Renal cortex interstitium (tissue), 15 donors: ENCODE measurements at places on chromosomes 6 and 20. TPM values are rescaled to one million over a fixed set of nuclear protein-coding genes. Genes with fewer than 3 reads are reported as not detected.

The CABLES2 gene
- 13.7 TPM for polyA plus RNA-seq

DNA sequence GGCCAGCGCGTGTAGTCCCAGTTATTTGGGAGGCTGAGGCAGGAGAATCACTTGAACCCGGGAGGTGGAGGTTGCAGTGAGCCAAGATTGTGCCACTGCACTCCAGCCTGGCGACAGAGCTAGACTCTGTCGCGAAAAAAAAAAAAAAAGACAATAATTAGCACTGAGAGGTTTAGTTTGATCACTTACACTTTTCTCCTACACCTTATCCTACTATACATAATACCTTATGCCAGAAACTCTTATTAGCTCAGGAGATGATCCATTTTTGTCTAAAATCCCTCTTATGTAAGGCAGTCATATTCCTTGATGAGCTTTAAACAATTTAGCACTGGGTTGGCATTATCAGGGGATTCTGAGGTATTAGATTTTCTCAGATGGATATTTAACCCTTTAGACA is 3.6 kb upstream of the MTFR2 start:
- DNase-seq, result no peak

GRCh38 chr20:25695532-25696370 is 902 bp downstream of the ZNF337 start:
- no peak for DNase-seq

DNA sequence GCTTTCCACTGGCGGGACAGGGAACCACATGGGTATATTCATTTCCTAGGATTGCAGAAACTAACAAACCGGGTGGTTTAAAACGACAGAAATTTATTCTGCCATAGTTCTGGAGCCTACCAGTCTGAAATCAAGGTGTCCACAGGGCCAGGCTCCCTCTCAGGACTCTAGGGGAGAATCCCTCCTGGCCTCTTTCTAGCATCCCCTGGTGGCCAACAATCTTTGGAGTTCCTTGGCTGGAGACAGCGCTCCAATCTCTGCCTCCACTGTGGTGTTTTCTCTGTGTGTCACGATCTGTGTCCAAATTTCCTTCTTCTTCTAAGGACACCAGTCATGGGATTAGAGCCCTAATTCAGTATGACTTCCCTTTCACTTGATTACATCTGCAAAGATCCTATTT is 95.0 kb downstream of the SCML4 start:
- DNase-seq, result no peak

DNA sequence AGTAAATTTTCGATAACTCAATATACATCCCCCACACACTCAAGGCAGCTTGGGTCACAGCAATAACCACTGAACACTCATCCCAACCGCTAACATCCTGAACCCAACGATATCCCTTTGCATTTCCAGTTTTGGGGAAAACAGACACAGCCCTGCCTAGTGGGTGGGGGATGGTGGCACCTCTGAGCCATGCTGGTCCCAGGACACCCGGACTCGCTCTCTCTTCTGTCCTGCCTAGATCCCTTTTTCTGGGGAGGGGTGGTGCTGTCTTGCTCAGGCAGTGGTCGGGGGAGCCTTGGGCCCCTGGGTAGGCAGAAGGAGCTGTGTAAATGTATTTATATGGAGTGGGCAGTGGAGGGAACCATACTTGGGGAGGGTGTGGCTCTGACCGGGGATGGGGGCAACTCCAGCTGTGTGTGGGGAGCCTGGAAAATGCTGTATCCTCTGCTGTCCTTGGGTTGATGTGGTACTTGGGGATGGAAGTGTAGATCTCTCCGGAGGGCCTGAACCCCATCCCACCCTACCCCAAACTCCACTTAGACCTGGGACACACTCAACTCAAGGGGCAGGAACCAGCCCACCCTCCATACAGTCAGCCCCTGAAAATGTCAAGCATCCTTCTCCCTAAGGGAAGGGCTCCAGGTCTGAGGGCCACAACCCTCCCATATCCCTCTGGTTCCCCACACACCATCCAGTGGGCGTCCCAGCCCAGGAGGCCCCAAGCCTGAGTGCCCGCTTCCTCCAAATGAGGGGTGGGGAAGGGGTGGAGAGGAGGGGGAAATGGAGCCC is 23.7 kb upstream of the SLC22A7 start:
- DNase-seq, result no peak

The PBX2 gene
- 193 TPM for polyA plus RNA-seq

DNA sequence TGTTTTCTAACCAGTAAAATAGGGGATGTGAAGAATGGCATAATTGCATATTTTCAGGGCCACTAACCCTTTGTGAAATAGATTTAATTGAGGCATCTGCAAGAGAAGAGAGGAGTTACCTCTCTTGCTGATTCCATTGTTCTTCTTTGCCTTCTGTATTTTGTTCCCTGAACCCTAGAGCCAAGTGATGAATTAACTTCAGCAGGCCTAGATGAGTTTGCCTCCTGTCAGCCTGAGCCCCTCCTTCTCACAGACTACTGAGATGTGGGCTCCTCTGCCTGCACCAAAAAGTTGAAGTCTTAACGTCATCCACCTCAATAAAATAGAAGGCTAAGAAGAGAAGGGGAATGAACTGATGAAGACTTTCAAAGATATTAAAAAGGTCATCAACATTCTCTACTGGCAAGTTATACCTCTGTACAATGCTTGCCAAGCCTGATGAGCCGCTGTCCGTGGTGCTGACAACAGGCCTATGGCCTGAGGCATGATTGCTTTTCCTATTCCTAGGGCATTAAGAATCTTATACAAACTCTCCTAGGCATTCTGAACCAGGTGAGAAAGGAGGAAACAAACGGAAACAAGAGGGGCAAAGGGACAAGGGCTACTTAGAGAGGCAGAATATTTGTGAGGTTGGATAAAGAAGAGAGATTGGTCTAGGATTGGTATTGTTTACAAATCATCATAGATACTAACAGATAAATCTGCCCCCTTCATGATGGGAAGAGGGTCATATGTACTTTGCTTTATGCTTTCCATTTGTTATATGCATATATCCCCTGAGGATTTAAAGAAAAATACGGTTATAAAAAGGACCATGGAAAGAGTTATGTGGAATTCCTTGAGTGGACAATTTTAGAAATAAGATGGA is 46.8 kb downstream of the CD24 start:
- DNase-seq, result no peak

DNA sequence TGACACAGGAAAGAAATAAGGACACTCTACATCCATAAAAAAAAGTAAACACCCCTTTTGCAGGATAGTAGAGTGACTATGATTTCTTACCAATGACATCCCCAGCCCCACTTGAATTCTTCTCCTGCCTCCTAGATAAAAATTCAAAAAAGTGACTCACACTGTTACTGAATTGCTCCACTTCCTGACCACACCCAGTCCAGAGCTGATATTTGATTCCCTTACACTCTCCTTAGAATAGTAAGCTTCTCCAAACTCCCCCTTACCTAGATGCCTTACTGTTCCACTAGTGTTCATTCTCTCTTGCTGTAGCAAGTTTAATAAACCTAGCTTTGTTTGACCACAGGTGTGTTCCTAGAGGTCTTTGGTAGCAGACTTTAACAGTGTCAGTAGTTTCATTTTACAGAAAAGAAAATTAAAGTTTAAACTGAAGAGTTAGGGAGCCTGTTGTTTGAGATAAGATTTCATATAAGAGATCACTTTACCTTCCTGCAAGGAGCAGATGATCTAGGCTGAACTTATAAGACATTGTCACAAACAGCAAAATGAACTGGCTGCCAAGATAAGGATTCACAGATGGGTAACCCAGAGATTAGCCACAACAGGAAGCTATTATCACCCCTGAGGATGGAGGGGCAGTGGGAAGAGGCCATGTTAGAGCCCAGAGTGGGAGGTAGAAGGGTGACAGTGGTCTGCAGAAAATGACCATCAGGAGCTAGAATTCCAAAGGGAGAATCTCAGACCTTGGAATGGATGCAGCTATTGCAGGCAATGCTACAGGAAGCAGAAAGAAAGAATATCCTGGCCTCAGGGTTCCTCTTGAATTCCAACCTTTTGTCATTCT is 28.4 kb upstream of the BTN3A2 start:
- no peak for DNase-seq

The ECT2L gene
- 0.20 TPM for polyA plus RNA-seq

DNA sequence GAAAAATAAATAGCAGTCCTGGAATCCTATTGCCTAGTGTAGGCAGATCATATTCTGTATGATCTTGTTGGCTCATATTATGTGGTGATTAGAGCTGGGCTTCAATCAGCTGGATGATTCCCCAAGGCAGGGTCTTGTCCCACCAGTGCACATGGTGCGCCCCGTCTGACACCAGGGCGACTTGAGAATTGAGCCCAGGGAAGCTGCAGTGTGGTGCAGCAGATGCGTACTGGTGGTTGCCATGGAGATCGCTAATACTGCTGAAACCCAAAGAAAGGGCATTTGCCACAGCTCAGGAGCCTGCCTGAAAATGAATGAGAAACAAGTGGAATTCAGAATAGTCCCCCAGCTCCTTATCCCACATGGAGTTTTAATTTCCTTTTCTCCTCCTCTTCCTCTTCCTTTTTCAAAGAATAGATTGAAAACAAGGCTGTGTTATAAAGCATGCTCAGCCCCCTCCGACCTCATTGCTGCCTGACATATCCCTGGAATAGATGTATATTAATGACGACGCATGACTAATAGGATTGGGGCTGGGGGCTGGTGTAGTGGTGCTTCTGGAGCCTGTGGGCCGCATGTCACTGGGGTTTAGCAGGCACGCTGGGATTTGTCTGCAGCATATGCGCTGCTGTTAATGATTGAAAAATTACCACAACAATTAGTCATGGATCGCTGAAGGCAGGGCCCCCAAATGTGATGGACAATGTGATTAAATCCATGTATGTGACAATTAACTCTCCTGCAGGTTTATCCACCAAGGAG is 210.5 kb downstream of the FARS2 start:
- DNase-seq, result no peak

DNA sequence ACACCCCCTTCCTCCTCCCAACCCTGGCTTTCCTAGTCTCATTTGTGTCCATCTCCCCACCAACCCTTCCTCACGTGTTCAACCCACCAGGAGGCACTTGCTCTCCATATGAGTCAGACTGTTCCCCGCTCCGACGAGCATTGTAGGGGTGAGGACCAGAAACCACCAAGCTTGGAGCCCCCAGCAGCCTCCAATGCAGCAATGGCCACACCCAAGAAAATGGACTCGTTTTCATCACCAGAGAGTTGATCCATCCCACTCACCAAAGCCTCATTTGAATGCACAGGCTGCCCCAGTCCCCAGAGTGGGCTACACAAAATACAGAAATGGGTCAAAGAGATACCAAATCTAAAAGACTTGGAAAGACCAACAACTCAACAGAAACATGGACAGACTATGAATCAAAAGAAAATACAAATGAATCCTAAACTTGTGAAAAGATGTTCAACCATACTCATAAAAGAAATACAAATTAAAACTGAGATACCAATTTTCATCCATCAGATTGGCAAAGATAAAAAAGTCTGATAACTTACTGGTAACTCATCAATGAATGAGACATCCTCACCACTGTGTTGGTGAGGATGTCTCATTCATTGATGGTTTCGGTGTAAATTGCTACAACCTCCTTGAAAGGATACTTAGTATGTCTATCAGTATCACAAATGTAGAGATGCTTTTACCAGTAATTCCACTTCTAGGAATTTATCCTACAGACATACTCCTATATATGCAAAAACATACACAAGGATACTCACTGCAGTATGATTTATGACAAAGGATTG is 68.1 kb downstream of the TRERF1 start:
- no peak for DNase-seq

DNA sequence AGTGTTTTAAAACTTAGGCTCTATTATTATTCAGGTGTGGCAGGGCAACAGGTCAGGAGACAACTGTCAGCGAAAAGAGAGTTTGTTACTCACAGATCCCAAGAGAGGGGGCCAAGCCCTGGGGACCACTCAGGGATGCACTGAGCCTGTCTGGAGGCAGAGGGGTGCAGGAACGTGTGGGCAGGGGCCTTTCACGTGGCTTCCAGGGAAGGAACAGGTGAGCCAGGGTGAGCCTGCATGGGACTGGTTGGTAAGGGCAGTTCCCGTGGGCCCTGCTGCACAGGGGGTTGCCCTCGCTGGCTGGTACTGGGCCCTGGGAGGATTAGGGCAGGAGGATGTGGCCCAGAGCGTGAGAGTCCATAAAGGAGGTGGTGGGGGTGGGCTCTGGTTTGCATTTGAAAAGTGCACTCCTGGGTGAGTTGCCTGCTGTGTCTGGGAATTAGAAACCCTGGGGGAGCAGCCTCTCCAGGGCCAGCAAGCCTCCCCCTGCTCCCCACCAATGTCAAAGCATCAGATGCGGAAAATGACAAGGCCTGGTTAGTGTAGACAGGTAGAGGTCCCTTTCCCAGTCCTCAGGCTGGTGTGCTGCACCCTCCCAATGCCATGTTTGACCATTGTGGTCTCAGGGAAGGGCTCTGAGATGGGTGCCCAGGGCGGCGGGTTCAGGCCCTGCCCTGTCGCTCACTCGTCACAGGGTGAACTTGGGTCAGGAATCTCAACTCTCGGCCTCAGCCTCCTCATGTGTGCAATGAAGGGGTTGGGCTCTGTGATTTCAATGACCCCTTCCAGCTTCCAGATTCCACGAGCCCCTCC is 127.4 kb upstream of the RPS6KA2 start:
- no peak for DNase-seq

DNA sequence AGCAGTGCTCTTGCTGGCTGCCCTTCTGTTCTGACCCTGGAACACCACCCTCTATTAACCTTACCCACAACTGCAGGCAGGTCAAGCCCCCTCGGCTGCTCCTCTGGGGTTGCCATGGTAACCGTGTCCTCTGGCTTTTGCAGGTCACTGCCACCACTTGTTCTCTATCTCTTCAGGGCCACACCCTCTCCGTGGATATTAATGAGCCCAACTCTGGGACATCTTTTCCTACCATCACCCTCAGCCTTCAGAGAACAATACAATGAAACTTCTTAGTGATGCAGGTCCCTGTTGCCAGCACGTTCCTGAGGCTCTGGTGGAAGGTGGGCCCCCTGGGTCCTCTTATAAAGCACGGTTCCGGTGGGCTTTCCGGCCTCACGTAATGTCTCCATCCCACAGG is 30.8 kb upstream of the MICB start:
- no peak for DNase-seq

The NRN1 gene
- 5.8 TPM for polyA plus RNA-seq

The RIPOR2 gene
- polyA plus RNA-seq, result 8.8 TPM

DNA sequence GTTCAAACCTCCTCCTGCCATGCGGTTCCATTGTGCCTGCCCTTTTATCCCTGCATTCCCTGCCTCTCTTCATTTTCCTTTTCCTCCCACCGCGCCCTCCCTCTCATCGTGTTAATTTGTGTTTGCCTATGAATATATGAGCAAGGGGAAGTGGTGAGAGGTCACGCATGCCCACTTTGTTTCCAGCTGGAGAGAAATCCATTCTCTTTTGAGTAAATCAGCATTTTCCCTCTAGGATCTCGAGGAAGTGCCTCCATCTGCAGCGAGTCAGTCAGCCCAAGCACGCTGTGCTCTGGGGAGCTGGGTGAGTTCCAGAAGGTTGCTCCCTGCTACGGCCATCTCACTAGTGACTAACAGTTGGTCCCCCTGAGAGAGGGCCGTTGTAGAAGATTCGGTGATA is 42.9 kb downstream of the CDH26 start:
- no peak for DNase-seq

GRCh38 chr6:125245523-125246264 is 56.1 kb downstream of the HDDC2 start:
- no peak for DNase-seq
